LoVo (cell line): ENCODE measurements at places on chromosomes 2 and 18.
A peak's percentile ranks its signal among the peaks of the same experiment; 100 is the strongest.

DNA sequence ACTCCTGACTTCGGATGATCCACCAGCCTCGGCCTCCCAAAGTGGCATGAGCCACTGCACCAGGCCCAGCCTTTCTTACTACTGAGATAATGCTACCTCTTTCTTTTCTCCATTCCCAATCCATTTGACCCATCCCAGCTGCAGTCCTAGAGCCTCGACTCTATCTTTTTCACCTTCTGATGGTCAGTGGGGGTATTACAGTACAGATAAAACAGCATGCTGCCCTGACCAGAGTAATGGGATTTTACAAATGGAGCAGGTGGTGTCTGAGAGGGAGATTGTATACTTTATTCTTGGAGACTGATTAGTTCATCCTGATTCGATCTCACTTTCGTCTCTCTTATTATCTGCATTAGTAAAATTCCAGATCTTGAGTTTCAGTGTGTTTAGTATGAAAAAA is 238.6 kb upstream of the TNP1 start:
- DNase-seq = no peak

GRCh38 chr18:6509417-6509816 is 94.7 kb upstream of the L3MBTL4 start:
- no peak for DNase-seq

GRCh38 chr18:59866551-59867269 is 33.1 kb upstream of the PMAIP1 start:
- no peak for DNase-seq

DNA sequence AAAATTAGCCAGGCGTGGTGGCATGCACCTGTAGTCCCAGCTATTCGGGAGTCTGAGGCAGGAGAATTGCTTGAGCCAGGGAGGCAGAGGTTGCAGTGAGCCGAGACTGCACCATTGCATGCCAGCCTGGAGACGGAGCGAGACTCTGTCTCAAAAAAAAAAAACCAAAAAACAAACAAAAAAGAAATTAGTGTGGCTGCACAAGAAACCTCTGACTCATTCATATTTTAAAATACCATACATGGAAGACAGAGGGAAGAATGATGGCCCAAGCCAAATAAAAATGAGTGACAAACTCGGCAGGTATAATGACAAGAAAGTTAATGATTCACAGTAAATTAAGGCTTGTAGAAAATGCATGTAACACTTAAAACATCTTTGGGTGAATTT is 875.8 kb downstream of the EPHA4 start:
- no peak for DNase-seq

DNA sequence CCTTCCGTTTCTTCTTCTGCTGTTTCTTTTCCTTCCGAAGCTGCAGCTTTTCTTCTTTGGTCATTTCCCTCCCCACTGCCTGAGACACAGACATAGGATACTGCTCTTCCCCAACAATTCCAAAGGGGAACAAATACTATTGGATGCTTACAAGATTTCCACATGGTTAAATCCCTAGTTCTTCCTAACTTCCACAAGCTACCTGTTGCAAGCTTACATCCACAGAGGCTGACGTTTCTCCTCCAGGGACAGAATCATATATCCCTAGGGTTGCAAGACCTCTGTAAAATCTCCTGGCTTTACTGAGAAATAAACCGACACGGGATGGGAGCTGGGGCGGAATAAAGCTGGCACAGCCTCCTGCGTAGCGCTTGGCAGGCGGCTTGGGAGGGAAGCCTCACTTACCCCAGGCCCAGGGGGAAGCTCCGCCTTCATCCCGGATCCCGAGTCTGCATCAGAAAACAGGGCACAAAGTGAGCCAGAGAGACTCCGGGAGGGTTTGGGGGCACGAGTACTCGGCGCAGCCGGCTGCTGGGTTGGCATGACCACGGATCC is 590 bp downstream of the EIF2B4 start:
- DNase-seq = peak; percentile 38

- DNase-seq = no peak
Observed at GRCh38 chr2:101107241-101107640, 43.9 kb downstream of the TBC1D8 start.

DNA sequence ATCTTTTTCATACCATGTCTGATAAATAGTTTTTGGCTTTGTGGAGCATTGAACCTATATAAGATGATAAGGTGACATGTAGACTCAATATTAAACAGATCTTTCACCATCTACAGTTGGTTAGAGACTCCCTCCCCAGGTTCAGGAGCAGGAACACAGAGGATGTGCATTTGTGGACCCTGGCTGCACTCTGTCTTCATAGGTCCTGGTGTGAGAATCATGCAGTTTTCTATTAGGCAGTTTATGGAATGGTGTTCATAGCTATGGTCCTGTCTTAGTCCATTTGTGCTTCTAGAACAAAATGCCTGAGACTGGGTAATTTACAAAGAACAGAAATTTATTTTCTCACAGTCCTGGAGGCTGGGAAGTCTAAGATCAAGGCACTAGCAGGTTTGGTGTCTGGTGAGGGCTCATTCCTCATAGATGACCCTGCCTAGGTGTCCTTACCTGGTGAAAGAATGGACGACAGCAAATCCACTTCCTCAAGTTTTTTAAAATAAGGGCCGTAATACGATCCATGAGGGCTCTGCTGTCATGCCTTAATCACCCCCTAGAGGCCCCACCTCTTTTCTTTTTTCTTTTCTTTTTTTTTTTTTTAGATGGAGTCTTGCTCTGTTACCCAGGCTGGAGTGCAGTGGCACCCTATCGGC is 35.3 kb upstream of the FAM98A start:
- no peak for DNase-seq

GRCh38 chr2:238159071-238159539 is 335 bp downstream of the ERFE start:
- DNase-seq = no peak

GRCh38 chr18:47262301-47263149 is 11.1 kb upstream of the SKOR2 start:
- no peak for DNase-seq

DNA sequence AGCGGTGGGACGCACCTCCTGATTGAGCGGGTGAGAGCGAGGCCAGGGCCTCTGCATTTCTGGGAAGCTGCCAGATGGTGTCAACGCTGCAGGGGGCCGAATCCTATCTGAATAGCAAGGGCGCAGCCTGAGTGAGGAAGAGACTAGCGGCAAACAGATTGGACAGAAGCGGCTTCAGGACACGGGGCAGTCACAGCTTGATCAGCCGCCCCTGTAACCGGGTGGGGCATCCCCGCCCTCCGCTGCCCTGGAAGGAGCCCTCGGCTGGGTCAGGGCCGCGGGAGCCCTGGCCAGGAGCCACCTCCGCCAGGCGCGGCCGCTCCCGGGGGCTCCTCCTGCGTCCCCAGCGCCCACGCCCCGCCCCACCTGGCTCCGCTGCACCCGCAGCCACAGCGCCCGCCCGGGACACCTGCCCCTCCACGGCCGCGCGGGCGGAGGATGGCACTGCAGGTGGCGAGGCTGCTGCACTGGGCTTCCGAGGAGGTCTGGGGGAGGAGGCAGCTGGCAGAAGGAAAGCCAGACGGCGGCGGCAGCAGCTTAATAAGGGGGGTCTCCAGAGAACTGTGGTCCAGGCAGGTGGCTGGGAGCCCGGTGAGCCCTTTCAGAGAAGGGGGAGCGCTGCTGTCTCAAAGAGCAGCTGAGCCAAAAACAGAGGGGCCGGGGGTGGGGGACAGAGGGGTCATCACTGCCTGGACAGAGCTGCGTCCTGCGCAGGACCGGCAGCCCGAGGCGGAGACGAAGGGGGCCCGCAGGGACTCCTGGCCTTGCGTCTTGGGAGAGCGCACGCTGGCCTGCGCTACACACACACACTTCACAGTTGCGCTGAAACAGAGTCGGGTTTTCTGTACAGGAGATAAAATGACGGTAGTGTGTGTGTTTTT is 18.8 kb upstream of the SOX11 start:
- DNase-seq = no peak

DNA sequence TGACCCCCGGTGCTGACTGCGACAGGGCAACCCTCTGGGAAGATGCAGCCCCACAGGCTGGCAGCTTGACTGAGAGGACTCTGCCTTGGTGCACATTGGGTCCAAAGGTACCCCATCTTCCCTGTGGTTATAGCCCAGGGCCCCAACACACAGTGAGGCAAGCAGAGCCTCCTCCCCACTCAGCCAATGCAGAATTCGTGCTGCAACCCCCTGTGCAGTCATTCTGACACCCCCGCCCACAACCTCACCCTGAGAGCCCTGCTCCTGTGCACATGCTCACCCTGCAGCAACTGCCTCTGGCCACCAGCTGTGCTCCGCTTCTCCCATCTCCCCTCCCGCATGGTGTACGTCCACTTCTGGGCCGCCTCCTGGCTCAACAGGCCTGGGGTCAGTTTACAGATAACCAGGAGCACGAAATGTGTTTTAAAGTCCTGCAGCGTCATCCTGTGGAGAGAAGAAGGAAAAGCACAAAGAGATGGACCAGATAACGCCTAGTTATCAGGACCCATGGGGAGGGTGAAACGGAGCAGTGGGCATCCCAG is 24.4 kb downstream of the CAPN14 start:
- DNase-seq = no peak

DNA sequence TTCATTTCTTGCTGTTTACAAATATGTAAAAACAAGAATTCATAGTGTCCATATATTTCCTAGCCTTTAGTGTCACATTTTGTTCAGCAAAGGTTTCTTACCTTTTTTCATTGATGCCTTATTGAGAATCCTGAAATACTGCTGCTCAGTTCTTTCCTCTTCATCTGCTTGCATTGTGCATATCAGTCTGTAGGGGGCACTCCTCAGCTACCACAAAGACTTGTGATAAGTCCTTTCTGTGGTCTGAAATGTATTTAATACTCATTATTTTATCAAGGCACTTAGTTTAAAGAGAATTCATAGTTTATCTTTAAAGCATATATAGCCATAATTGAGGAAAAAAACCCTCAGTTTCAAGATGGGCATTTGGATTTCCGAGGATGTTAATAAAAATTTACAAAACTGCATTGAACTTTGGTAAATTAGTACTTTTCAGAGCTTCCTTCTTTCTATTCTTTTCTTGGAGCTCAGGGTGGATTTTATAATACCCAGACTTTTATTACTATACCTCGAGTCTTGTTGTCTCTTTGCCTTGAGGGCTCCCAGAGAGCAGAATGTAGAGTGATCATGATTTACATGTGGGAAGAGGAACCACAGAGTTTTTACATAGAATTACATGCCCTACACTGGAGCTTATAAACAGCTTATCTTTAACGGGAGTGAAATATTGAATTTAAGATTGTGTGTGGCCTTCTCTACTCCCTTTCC is 570.1 kb downstream of the PLCL1 start:
- peak; percentile 41 for DNase-seq

DNA sequence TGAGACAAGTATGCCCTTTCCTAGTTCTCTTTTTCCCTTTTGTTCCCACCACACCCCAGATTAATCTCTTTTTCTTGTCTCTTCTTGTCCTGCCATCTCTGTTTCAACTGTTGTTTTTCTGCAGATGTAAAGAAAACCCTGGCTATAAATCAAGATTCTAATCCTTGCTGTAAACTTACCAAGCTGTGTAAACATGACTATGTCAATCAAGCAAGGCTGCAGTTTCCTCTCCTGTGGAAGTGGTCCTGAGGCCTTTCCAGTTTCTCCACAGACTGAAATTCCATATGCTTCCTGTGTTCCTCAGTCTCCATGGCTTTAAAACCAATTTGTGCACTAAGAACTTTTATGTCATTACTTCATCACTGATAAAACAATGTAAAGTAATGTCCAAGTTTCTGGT is 288.8 kb upstream of the PIK3C3 start:
- DNase-seq = no peak

- DNase-seq = no peak
Observed at GRCh38 chr18:25055076-25055475, 296.9 kb downstream of the ZNF521 start.

DNA sequence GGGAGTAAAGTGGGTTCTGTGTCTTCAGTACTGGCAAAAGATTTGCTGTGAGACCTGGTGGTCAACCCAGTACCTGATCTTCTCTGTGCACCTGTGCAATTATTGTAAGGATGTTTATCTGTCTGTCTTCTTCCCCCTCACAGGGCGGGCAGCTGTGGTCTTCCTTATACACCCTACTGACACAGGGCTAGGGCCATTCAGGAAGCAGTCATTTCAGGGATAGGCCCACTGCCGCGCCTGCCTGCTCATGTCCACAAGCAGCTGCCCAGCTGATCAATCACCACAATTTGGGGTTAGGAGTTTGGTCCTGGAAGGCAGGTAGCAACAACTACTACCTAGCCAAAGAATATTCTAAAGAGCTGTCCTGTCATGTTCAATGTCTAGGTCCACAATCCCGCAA is 1.2 kb upstream of the CNNM4 start:
- DNase-seq = no peak

- peak; percentile 41 for DNase-seq
Observed at GRCh38 chr18:24514439-24514838, 54.0 kb downstream of the HRH4 start.

DNA sequence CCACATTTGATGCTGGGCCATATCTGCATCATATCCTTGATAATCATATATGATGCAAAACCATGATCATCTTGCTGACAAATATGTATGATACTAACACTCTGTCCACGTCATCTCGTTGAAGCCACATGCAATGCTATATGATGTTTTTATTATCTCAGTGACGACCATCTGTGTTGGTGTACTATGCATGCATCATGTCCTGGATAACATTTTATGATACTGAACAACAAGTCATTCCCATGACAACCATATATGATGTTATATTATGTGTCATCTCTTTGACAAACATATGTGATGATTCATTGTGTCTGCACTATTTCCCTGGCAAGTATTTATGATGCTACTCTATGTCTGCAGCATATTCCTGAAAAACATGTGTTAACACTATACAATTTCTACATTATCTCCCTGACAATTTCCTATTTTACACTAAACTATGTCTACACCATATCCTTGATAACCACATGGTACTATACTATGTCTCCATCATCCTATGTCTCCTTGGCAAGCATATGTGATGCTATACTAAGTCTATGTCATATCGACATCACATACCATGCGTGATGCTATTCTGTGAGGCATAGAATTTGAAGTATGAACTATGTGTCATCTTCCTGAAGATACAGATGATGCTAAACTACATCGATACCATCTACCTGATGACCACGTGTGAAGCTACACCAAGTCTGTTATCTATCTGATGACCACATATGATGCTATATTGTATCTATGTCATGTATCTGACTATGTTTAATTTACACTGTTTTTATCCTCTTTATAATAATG is 37.0 kb downstream of the DAW1 start:
- no peak for DNase-seq

GRCh38 chr2:45212953-45213635 is 203.8 kb upstream of the SIX2 start:
- no peak for DNase-seq
